ENCODE measurements at places on chromosomes 6 and 20.

- no peak for DNase-seq
Measured at GRCh38 chr6:1380625-1381427, 8.6 kb upstream of the FOXF2 start.

GRCh38 chr20:46128310-46129151, 10.4 kb downstream of the CD40 start:
- DNase-seq: no peak

DNA sequence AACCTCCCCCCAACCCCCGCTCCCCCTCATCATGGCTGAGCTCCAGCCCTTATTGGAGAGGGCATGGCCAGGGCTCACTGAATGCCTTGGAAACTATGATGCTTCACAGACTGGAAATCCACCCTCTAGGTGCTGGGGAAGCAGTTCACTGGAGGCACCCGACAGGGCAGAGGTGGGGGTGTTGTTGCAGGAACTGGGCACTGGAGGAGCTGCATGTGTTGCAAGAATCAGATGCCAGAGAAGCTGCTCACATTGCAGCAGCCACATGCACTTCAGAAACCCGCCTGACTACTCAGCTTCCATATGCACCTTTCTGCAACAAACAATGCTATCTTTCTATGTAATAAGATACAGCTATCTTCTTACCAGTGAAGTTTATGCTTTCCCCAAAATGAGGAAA, 7.9 kb upstream of the TBPL1 start:
- DNase-seq: no peak

DNA sequence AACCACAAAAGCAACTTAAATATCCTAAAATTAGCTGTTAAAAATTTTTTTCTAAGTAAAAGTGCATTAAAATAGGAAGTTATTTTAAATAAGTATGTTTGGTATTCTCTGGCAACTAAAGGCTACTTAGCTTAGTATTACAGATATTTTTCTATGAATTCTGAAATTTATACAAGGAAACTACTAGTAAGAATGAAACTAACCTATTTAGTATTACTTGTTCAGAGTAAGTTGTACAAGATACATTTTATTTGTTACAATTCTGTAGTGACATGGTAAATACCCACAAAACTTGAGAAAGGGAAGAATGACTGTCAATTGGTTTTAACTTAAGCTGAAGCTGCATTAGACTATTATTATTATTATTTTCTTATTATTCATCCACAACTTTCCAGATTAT, 6.5 kb downstream of the PHIP start:
- DNase-seq: no peak

GRCh38 chr6:51901766-51902764, 185.3 kb downstream of the PKHD1 start:
- no peak for DNase-seq

GRCh38 chr6:71982389-71982788, 96.0 kb downstream of the RIMS1 start:
- no peak for DNase-seq

DNA sequence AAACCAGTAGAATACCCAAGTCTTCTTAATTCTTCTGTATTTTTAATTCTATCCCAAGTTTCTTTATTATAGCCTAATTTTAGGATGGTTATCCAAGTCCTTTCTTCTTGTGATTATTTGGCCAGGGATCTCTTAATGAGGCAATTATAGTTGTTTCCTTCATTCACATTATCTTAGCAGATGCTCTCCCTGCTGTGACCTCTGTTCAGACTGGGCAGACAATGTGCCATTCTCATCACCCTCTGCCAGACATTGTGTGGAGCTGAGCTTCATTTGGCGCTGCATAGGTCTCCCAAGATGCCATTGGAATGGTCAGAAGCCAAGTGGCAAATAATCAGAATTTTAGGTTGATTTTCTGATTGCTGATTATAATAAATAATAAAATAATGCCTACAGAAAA, 79.4 kb downstream of the LIN28B start:
- no peak for DNase-seq

- DNase-seq: no peak
Measured at GRCh38 chr6:15020119-15020770, 225.6 kb upstream of the JARID2 start.

DNA sequence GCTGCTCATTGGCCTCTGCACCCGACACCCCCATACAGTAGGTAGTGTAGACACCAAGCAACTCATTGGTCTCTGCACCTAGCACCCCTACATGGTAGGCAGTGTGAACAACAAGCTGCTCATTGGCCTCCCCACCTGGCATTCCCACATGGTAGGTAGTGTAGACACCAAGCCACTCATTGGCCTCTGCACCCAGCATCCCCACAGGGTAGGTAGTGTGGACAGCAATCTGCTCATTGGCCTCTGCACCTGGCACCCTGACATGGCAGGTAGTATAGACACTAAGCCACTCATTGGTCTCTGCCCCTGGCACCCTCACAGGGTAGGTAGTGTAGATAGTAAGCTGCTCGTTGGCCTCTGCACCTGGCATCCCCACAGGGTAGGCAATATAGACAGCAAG, 226.0 kb downstream of the SLC24A3 start:
- no peak for DNase-seq

DNA sequence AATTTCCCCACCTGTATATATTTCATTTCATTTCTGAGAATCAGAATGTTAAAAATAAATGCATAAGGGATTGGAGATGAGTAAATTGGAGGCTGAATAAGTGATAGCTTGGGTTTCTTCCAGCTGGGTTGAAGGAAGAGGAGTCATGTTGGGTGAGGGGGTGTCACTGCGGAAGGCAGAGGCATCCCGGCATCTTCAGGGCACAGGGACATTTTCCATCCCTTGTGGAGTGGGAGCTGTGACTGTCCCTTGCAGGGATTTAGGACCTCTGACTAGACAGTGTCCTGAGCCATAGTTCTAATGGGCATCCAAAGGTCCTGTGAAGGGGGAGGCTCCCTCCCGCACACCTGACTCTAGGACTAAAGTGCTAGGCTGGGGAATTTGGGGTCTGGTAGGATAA, 2.1 kb downstream of the MCHR2 start:
- DNase-seq: no peak

GRCh38 chr20:46388201-46388836, 18.1 kb downstream of the ELMO2 start:
- DNase-seq: no peak

GRCh38 chr6:38806271-38806670, 91.2 kb downstream of the DNAH8 start:
- DNase-seq: no peak

DNA sequence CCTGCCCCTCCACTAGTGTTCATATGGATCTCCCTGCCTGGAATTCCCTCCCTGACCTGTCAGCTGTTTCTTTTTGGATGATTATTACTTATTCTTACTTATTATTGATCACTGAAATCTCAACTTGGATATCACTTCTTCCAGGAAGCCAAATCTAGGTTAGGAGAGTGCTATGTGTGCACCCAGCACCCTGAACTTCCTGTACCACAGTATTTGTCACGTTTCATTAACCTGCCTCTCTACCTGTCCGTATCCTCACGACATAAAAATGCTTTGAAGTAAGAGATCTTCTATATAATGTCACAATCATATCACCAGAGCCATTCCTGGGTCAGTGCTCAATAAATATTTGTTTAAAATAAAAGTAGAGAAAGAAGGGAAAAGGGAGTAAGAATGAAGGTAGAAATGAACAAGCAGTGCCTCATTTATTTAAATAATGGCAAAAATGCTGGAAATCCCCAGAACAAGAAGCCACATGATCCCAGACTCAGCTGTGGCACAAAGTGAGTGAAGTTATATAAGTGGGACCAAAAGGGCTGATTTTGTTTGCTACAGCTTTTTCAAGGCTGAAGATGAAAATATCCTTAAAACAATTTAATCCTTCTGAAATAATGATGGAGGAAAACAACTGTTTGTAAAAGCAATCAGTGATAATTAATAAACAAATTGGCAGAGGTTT, 88.0 kb upstream of the MANEA start:
- DNase-seq: no peak

GRCh38 chr6:12113190-12113577, 101.1 kb downstream of the HIVEP1 start:
- peak; percentile 73 for DNase-seq

- peak; percentile 25 for DNase-seq
Measured at GRCh38 chr6:16181439-16182297, 52.8 kb downstream of the MYLIP start.

- peak; percentile 25 for DNase-seq
Measured at GRCh38 chr6:32432050-32432450, 7.6 kb upstream of the HLA-DRA start.

GRCh38 chr6:108763931-108764579, 84.2 kb upstream of the ARMC2 start:
- DNase-seq: no peak

DNA sequence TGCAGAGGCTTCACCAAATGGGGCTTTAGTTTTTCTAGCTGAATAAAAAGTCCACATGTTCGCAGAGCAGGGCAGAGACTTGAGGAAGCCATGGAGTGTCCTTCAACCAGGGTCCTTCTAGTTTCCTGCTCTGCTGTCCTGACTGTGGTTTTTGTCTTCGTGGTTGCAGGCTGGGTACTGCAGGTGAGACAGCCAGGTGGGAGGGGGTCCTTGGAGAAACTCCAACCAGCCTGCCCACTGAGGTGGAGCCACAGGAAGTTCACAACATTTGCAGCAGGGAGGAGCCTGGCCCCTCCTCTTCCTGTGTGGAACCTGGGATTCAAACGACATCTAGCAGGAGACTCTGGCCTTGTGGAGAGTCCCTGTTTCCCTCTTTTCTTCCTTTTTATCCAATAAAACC, 68.8 kb upstream of the MYLIP start:
- no peak for DNase-seq

DNA sequence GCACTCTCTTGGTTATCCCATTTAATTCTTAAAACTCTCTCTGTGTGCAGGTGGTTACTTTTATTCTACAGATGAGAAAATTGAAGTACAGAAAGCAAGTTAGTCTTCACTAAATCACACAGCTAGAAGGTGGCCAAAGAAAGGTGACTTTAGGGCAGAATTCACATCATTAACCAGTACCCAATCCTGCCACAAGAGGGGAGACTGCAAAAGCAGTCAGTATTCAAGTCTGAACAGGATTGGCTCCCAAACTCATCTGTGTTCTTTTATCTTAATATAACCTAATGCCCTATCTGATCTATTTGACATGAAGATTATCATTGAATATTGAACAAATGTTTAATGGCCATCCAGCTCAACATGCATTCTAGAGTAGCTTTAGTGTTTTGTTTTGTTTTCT, 225.3 kb upstream of the FAM83B start:
- DNase-seq: no peak

DNA sequence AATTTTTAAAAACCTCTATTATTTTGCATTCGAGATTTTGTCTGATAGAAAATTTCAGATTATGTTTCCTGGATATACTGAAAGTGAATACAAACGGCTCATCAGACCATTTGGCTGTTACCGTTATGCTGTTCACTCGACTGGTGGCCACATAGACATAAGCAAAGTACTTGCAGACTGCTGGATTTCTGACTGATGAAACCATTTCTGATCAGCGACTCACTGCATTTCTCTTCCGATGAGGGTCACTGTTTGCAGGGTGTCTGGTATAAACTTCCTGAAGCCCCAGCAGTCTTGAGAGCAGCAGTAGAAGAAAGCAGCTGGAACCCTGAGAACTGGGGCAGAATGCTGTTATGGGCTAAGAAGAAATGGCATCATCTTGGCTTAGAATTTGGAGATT, 17.7 kb downstream of the SNX9 start:
- DNase-seq: peak; percentile 86

DNA sequence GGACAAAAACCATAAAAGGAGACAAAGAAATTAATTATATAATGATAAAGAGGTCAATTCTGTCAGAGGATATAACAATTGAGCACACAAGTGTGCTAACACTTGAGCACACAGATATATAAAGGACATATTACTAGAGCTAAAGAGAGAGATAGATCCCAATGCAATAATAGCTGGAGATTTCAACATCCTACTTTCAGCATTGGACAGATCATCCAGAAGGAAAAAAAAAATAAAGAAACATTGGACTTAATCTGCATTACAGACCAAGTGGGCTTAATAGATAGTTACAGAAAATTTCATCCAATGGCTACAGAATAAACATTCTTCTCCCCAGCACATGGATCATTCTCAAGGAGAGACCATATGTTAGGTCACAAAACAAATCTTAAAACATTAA, 9.9 kb downstream of the VNN1 start:
- DNase-seq: no peak

DNA sequence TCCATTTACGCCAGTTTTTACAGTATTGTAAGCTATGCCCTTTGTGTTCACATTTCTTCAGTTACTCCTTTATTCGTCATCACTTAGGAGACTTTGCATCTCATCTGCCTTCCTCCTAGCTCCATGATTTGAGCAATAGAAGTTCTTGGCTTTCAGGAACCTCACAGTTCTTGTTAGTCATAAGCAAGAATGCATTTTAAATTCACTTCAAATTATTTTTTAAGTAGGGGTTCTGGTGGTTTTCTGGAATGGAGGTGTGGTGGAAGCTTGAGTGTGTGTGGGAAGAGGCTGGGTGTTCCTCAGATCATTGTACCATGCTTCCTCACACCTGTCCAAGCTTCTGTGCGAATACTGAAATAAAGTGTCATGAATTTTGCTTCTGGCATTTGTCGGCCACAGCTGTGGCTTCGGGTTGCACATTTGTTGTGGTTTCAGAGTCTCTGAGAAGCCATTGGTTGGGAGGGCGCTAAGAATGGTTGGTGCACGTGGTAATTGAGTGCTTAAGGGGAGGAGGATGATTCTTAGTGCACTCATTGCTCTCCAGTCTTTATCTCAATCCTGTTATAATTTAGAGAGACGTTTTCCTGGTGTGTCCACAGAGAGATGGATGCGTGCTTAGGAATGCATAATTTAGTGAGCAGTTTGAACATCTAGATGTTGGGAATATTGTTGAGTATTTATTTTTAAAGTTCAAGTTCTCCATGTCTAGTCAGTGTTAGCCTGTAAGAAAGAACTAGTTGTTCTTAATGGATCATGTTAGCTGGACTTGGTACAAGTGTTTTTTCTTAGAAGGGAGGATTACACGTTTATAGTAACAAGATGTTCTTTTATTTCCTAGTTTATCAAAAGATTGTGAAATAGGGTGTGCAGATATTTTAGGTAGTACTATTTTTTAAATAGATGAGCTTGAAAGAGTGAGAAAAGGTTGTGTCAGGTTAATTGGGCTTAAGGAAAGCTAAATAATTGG, 31.9 kb downstream of the FOXO3 start:
- peak; percentile 80 for DNase-seq

- no peak for DNase-seq
Measured at GRCh38 chr6:6248651-6249050, 71.8 kb downstream of the F13A1 start.

DNA sequence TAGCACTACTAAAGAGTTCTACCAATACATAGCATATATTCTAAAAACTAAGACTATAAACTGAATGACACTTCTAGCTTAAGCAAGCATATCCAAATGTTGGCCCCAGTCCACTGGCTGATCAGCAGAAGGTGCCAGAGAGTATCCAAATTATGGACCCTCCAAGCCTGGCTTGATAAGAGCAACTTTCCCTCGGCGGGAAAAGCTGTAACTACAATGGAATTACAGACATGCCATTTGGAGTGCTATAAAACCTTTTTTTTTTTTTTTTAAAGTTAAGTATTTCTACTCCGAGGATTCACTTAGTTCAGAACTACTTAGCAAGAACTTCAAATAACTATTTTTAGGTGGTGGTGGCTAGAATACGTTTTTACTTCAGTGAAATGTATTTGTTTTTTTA, 94.6 kb downstream of the EPB41L2 start:
- no peak for DNase-seq

- DNase-seq: no peak
Measured at GRCh38 chr6:22253955-22254655, 42.7 kb downstream of the PRL start.
